ENCODE measurements at places on chromosomes 7 and 10. TPM values are rescaled to one million over a fixed set of nuclear protein-coding genes. Genes with fewer than 3 reads are reported as not detected.

- no peak for DNase-seq
These were observed 23.6 kb downstream of the TSPAN15 start for GRCh38 chr10:69474742-69475432.

GRCh38 chr10:61472090-61472674 lies 19.0 kb upstream of the TMEM26 start:
- no peak for DNase-seq

DNA sequence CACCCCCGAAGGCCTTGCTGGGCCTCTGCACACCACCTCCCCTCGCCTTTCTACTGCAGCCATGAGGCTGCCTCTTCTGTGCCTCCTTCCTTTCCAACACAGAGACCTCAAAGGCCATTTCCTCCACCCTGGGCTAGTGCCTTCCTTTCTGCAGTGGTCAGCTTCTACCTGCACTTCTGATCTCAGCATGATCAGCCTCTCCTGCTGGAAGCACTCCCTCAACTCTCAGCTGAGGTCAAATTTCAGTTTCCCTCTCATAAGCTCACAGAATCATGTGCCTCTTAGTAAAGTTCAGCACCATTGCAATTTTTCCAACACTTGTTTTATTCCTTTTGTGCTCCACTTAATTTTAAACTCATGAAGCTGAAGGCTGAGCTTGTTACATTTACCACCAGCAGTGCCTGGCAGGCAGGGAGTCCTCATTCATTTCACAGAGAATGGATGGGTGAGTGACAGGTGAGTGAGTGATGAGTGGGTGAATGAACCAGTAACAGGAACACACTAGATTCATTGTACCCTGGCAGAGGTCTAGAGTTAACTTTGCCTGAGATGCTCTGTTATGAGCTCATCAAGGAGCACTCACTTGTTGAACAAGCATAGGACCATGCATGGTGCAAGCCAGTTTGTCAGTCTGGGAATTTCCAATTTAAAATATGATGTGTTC lies 124.0 kb upstream of the PRSS58 start:
- no peak for DNase-seq

DNA sequence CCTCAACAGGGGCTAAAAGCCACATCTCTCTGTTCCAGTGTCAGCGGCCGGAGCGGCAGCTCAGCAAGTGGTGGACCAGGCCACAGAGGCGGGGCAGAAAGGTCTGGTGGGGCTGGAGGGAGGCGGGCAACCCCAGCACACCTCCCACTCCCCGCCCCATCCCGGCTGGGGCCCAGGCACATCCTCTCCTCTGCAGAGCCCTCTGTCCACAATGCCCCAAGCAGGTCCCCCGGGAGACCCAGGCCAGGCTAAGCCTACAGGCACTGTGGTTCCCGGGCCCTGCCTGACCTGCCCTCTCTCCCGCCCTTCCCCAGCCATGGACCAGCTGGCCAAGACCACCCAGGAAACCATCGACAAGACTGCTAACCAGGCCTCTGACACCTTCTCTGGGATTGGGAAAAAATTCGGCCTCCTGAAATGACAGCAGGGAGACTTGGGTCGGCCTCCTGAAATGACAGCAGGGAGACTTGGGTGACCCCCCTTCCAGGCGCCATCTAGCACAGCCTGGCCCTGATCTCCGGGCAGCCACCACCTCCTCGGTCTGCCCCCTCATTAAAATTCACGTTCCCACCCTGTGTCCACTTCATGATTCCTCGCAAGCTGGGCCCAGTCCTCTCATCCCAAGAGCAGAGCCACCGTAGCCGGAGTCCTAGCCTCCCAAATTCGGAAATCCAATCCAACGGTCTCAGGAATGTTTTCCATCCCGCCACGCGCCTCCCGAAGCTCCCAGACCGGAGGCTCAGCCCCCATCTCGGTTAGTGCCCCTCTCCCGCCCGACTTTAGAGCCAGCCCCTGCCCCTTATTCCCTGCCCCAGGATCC lies 2.1 kb downstream of the ADIRF start:
- DNase-seq = no peak

ITGB8 gene
- total RNA-seq = 0.07 TPM

DNA sequence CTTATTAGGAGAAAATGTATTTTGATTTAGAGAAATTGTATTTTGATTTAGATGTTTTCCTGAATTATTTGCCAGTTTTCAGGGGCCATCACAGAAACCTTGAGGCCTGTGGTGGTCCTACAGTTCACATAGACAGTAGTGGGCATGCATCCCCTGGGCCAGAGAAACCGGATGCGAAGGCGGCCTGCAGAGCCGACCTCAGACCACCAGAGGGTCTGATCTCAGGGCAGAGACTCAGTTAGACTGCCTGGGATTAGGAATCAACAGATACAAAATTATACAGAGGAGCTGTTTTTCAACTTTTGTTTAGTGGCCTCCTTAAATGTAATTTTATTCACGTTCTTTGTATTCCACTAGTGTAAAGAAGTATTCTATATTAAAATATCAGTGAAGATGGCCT lies 158.4 kb downstream of the PAXIP1 start:
- no peak for DNase-seq

DNA sequence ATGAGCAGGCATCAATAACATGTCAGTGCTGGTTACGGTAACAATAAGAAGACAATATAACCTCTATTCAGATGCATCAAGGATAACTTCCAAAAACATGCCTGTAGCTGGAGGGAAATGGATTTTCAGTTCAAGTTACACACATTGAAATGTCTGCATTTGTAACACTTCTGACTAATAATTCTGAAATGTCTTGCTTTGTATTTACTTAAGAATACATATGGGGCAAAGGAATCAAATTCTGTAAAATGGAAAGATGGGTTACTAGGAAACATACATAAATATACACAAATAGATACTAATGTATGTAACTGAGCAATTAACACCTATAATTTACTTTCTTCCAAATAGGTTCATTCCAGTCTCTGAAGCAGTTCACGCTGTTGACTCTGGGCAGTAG lies 18.6 kb upstream of the MTPN start:
- DNase-seq = no peak

DNA sequence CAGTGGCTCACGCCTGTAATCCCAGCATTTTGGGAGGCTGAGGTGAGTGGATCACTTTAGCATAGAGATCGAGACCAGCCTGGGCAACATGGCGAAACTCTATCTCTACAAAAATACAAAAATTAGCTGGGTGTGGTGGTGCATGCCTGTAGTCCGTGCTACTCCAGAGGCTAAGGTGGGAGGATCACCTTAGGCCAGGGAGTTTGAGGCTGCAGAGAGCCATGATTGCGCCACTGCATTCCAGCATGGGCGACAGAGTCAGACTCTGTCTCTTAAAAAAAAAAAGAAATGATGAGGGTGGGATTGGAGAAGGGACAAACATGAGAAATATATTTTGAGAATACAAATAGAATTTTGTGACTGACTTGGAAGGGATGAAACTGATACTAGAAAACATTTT lies 76.9 kb downstream of the SHOC2 start:
- DNase-seq = no peak

- no peak for DNase-seq
These were observed 13.0 kb downstream of the ESYT2 start for GRCh38 chr7:158816271-158816670.

DNA sequence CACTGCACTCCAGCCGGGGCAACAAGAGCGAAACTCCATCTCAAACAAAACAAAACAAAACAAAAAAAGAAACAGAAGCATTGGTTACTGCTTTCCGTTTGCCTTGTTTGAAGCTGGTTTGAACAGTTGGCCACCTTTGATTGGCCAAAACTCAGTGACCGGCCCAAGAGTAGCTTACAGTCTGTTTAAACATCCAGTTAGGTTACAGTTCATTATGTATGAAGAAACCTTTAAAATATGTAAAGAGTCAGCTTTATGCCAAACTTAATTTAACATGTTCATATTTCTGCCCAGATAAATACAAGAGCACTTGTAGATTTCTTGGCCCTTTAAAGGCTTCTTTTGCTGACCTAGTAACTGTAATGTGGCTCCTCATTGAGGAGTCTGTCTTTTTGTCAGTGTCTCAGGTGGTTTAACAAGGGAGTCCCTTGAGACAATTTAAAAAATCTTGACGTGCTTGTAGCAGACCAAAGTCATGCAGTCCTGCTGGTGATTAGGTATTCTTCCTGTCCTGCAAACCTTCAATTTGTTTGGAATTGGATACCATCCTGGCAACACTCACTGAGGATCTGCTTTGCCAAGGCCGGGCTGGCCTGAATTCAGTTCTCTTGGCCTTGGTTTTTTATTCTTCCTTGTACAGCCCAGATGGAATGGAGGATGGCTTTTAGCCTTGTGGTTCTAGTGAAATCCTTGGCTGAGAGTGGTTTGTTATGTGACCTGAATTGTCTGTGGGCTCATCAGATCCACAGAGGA lies 128.9 kb downstream of the PLXDC2 start:
- no peak for DNase-seq

LRRC61 gene
- 25.3 TPM for total RNA-seq

DNA sequence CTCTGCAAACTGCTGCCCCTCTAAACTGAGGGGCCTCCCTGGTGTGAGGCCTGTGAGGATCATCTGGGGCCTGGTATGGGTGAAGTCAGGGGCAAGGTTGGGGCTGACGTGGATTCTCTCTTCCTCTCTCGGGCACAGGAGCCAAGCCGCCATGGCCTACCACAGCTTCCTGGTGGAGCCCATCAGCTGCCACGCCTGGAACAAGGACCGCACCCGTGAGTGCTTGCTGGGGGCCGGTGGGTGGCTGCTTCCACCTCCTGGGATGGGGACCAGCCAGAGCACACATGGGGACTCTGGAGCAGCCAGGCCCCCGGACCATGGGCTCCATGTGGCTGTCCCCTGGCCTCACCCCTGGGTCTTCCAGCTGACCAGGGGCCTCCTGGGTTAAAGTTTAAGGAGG lies 11.0 kb downstream of the ARPC1B start:
- no peak for DNase-seq

- DNase-seq = no peak
These were observed 8.1 kb downstream of the ADCY1 start for GRCh38 chr7:45582136-45582749.

GRCh38 chr7:24665564-24666294 lies 91.5 kb downstream of the GSDME start:
- DNase-seq = peak; percentile 52

GRCh38 chr10:349081-349480 lies 213.8 kb downstream of the ZMYND11 start:
- DNase-seq = no peak

GRCh38 chr7:158068853-158069252 lies 518.8 kb downstream of the PTPRN2 start:
- no peak for DNase-seq

- no peak for DNase-seq
These were observed 58.1 kb downstream of the UNCX start for GRCh38 chr7:1290679-1291356.

VSTM2A gene
- not detected for total RNA-seq

DNA sequence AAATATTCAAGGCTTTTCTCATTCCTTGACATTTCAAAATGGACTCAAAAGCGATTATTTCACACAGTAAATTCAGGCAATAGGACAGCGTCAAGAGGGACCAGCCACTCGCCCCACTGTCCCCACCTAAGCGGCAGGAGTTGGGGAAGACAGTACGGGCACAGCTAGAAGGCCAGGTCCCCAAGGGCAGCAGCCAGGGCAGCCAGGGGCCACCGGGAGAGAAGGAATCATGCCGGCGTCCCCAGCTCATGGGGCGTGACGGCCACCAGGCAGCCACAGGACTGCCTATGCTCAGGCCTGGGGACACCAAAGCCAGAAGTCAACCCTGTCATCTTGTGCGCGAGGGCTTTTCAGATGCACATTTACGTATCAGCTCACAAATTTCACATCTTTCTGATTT lies 225.7 kb upstream of the PPP2R2D start:
- no peak for DNase-seq

- no peak for DNase-seq
These were observed 78.1 kb downstream of the USP6NL start for GRCh38 chr10:11533328-11533781.

DNA sequence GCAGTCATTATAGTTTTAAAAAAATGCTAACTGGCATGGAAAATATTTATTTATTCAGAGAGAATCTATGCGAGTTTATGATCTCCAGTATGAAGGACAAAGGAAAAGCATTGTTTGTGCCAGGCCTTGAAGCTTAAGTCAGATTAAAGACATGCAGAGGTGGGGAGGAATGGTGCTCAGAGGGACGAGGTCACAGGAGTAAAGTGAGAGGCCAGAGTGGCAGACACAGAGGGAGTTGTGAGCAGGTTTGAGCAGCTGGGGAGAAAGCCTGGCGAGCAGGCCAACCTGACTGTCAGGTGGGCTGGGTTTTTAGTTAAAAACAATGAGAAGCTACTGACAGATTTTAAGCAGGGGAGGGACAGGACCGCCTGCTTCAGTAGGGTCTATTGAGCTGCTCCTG lies 6.8 kb upstream of the CCNY start:
- DNase-seq = no peak

DNA sequence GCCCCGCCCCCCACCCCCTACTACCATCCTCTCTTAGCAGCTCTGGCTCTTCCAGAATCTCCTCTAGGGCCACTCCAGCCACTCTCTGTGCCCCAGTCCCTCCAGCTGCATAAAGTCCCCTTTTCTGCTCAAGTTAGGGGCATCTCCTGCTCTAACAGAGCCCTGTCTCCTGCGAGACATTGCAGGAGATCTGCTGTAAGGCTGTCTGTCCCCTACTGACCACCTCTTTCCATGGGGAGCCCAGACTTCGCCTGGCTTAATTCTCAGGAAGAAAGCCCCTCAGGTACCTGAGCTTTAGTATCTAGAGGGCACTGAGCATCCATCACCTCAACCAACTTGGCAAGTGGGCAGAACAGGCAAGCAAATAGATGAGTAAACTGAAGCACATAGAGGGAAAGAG lies 200.7 kb upstream of the ZMIZ1 start:
- no peak for DNase-seq

CC2D2B gene
- total RNA-seq = 3.0 TPM

- DNase-seq = no peak
These were observed 256.9 kb downstream of the INHBA start for GRCh38 chr7:41445946-41446345.

DNA sequence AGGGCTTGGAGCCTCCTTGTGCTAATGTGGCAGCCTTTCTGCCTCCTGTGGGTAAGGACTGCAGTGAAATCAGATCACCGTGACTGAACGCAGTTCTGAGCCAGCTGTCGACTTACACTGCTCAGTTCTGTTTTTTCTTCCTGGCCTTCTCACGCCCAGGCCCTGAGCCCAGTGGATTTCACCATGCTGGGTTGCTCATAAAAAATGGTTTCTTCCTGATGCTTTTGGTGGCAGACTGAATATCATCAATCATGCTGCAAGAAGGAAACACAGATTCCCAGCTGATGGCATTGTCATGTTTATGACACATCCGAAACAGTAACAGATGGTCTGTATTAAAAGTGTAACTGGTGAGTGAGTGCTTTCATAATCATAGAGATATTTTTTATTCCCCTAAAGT lies 389.6 kb downstream of the GALNT17 start:
- no peak for DNase-seq

Measured in activated CD8-positive, alpha-beta memory T cell treated with anti-CD3 and anti-CD28 coated beads, Interleukin-2, amount 10 ng/mL, durations not matched to agents 7 days and 5 days (primary cell).